Bronchus fibroblast of lung (primary cell): ENCODE measurements at places on chromosomes 16 and 17. TPM values are rescaled to one million over a fixed set of nuclear protein-coding genes. Genes with fewer than 3 reads are reported as not detected.

Gene CCL14
- total RNA-seq: not detected in 2 replicates

Gene TAT
- total RNA-seq: not detected in 2 replicates

Gene PDK2
- total RNA-seq: 10.0 and 11.3 TPM in 2 replicates

Gene ASB16
- under 0.01 TPM in 1 of 2 replicates, not detected in the other for total RNA-seq

Gene RDM1
- total RNA-seq: 1.5 and 6.7 TPM in 2 replicates

Gene WWOX
- 6.6 and 13.2 TPM in 2 replicates for total RNA-seq

Gene SLC5A10
- not detected in 2 replicates for total RNA-seq

Gene LLGL2
- total RNA-seq: 0.30 and 1.5 TPM in 2 replicates

Gene TEKT3
- total RNA-seq: not detected in 2 replicates

Gene ABCC11
- total RNA-seq: under 0.01 TPM in 1 of 2 replicates, not detected in the other

Gene RAMP2
- total RNA-seq: 0.59 and 1.5 TPM in 2 replicates

Gene SLC52A1
- 0.15 TPM in 1 of 2 replicates, not detected in the other for total RNA-seq

Gene SRR
- 32.7 and 37.5 TPM in 2 replicates for total RNA-seq

Gene HOXB8
- 0.50 and 1.0 TPM in 2 replicates for total RNA-seq
